ENCODE measurements at places on chromosomes 1 and 21.

DNA sequence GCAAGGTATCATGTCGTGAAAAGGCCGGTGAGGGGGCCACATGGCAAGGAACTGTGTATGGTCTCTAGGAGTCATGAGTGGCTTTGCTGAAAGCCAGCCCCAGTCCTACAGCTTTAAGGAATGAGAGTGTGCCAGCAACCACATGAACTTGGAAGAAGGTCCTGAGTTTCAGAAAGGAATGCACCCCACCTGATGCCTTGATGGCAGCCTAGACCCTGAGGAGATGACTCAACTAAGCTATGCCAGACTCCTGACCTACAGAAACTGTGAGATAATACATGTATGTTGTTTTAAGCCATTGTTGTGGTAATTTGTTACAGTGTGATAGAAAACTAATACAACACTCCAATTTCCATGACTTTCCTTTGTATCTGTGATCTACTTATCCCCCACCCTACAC lies 33.5 kb upstream of the AKT3 start:
- no peak for DNase-seq

- no peak for DNase-seq
Observed at GRCh38 chr1:53986458-53986857, 31.5 kb downstream of the LDLRAD1 start.

DNA sequence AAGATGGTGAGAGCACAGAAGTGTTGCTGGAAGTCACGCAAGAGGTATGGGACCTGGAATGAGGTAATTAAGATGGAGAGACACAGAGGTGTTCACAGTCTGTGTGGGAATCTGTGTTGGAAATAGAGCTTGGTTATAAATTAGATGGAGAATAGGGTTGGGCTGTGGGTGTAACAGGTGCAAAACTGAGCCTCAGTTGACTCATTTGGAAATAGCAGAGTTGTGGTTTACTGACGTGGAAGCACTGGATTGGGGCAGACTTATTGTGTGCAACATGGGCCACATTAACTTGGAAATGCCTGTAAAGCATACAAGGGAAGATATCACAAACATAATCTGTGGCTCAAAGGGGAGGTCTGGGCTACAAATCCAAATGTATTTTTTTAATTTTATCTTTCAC lies 13.0 kb downstream of the CAMSAP2 start:
- no peak for DNase-seq

- no peak for DNase-seq
Observed at GRCh38 chr21:27674041-27674615, 707.2 kb upstream of the ADAMTS5 start.

- DNase-seq, result no peak
Observed at GRCh38 chr1:87224201-87224600, 104.5 kb upstream of the LMO4 start.

GRCh38 chr1:217270101-217270500 lies 360.8 kb downstream of the GPATCH2 start:
- DNase-seq, result no peak

GRCh38 chr1:215526147-215526845 lies 40.8 kb upstream of the KCTD3 start:
- no peak for DNase-seq

Data from CD8-positive, alpha-beta T cell (primary cell).